ENCODE measurements at places on chromosomes 6 and 20.

- DNase-seq: no peak
- peaks cover 5% of the 10 kb centered on the region for H3K36me3 ChIP-seq
- H3K27ac ChIP-seq: no peak overlapping the region
Measured at GRCh38 chr20:34663213-34663943, 13.5 kb downstream of the PIGU start.

- peaks cover 18% of the 10 kb centered on the region for H3K4me1 ChIP-seq
- no peak for DNase-seq
- H3K27me3 ChIP-seq: no peaks in the 10 kb centered on the region
- H3K36me3 ChIP-seq: peaks cover 53% of the 10 kb centered on the region
- peak within 1 kb of the TSS; percentile 92 for H3K27ac ChIP-seq
Measured at GRCh38 chr6:31620586-31621319, at the start of gene PRRC2A. PRRC2A (plus strand) TSS chr6:31620715; CDS start chr6:31622790, 2,075 bp downstream.

DNA sequence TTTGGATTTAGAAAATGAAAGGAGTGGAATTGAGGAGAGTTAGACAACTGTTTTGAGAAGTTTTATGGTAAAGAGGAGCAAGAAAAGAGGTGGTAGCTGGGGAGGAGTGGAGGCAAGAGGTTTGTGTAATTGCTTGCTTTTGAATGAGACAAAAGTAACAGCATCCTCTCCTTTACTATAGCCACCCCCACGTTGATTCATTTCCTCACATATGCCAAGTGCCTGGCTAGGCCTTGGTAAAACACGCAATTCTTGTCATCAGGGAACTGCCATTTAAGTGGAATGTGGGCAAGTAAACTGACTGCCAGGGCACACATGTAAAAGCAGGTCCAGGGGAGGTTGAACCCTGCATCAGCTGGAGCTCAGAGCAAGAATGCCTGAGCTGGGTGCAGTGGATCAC is 4.1 kb downstream of the MTRES1 start:
- H3K27ac ChIP-seq: peak overlapping the region; percentile 19
- no peak for DNase-seq
- no peak overlapping the region for H3K4me3 ChIP-seq
- H3K4me1 ChIP-seq: peaks cover 34% of the 10 kb centered on the region

GRCh38 chr6:169899481-169900145 is 148.2 kb downstream of the ERMARD start:
- H3K4me3 ChIP-seq: no peak overlapping the region
- no peaks in the 10 kb centered on the region for H3K4me1 ChIP-seq
- no peak for DNase-seq

- no peaks in the 10 kb centered on the region for H3K27me3 ChIP-seq
- no peak overlapping the region for H3K27ac ChIP-seq
- no peaks in the 10 kb centered on the region for H3K4me1 ChIP-seq
Measured at GRCh38 chr6:81455641-81456040, 296.8 kb downstream of the TENT5A start.

DNA sequence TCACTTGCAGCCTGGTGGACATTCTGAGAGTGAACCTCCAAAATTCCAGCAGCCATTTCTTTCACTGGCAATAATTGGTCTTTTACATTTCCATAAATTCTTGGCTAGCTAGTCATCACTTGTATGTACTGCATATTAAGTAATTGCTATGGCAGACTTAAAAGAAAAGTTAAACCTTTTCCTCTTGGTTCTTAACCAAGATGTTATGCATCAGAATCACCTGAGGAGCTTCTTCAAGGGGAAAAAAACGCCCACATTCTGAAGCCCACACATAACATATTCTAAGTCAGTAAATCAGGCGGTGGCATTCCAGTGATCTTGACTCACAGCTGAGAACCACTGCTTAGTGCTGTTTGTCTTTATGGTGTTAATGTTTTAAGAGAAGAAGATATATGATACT is 37.0 kb downstream of the CDC40 start:
- DNase-seq: no peak
- H3K4me3 ChIP-seq: no peak overlapping the region
- H3K27me3 ChIP-seq: no peaks in the 10 kb centered on the region
- H3K36me3 ChIP-seq: peaks cover 74% of the 10 kb centered on the region
- H3K27ac ChIP-seq: peak overlapping the region; percentile 25

- H3K27me3 ChIP-seq: no peaks in the 10 kb centered on the region
- peaks cover 59% of the 10 kb centered on the region for H3K4me1 ChIP-seq
- DNase-seq: peak; percentile 16
- peak overlapping the region; percentile 82 for H3K4me3 ChIP-seq
Measured at GRCh38 chr6:136761227-136761922, 30.9 kb downstream of the MAP3K5 start.

DNA sequence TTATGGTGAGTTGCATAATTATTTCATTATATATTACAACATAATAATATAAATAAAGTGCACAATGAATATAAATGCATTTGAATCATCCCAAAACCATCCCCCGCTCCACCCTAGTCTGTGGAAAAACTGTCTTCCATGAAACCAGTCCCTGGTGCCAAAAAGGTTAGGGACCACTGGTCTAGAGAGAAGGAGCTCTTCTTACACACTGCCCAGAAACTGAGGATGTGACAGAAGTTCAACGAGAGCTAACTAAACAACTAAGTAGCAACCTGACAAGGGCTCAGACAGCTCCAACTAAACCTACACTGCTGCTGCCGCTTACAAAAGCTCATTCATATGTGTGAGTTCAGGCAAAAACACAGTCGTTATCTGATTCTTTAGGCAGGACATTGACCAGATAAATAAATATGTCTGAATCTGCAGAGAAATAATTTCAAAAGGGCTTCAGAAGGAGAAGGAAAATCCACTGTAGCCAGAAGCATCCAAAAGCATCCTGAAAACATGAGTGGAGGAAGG is 125.9 kb downstream of the ATXN1 start:
- H3K27me3 ChIP-seq: no peaks in the 10 kb centered on the region
- no peak overlapping the region for H3K4me3 ChIP-seq
- H3K36me3 ChIP-seq: peaks cover 11% of the 10 kb centered on the region
- peak overlapping the region; percentile 28 for H3K27ac ChIP-seq

DNA sequence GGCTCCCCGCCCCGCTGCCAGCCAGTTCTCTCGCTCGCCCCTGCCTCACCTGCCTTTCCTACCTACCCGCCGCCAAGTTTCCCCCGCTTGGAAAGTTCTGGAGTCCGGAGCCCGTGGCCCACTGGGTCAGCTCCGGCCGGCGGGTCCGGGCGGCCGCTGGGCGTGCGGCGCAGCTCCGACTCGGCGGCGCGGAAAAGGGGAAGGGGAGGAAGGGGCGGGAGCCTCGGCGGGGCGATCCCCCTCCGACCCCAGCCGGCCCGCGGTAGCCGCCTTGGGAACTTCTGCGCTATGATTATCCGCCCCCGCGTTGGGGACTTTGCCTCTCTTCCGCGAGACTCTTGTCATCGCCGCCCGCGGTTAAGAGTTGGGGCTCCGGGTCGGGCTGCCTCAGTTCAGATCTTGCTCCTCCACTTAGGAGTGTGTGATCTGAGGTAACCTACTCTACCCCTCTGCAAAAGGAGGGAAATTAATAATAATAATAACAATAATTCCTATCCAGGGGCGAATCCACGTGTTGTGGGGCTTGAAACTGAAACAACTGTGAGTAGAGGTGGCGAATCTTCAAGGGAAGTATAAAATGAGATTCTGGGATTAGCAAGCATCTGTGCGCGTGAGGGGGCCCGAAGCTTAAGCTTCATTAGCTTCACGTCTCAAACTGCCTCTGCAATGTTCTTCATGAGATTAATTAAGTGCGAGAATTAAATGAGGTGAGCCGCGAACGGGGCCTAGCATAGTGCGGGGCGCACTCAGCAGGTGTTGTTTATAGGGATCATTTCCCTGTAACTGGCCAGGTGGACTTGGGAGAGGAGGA is 30.8 kb downstream of the SF3B5 start:
- peak; percentile 33 for DNase-seq
- peaks cover 19% of the 10 kb centered on the region for H3K36me3 ChIP-seq
- peak overlapping the region; percentile 92 for H3K4me3 ChIP-seq
- peak overlapping the region; percentile 90 for H3K27ac ChIP-seq
- peaks cover 23% of the 10 kb centered on the region for H3K4me1 ChIP-seq

DNA sequence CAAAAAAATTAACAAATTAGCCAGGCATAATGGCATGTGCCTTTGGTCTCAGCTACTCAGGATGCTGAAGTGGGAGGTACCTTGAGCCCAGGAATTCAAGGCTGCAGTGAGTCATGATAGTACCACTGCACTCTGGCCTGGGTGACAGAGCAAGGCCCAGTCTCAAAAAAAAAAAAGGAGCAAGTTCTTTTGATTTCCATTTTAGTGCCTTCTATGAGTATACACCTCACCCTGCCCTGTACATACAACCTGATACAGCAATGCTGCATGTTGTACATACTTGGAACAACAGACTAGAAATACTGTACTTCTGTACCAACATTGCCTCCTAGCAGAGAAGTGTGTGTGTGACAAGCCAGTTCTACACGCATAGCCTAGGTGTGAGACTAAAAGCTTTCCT is 97.3 kb upstream of the CARMIL1 start:
- no peaks in the 10 kb centered on the region for H3K36me3 ChIP-seq
- DNase-seq: no peak
- H3K4me1 ChIP-seq: no peaks in the 10 kb centered on the region
- H3K4me3 ChIP-seq: no peak overlapping the region

DNA sequence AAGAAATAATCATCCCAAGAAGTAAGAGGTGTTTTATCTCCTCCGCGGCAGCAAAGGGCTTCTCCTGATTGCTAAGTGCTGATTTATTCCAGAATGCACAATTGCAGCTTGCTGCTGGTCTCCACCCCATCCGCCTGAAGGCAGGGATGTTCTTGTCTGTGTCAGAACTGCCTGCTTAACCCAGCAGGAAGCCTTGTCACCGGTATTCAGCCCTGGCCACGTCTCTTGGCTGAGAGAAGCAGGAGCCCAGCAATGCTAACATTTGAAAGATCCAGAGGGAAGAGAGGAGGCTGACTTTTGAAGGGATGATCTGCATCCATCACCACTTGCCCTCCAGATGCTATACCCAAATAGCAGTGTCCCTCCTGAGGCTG is 4.2 kb downstream of the SCML4 start:
- H3K4me3 ChIP-seq: peak overlapping the region; percentile 93
- peak; percentile 18 for DNase-seq
- no peaks in the 10 kb centered on the region for H3K27me3 ChIP-seq
- peaks cover 77% of the 10 kb centered on the region for H3K4me1 ChIP-seq

- peak overlapping the region; percentile 46 for H3K4me3 ChIP-seq
- DNase-seq: no peak
- H3K27ac ChIP-seq: no peak overlapping the region
- H3K4me1 ChIP-seq: peaks cover 16% of the 10 kb centered on the region
Measured at GRCh38 chr6:28212510-28213212, 12.4 kb upstream of the ZSCAN9 start.

DNA sequence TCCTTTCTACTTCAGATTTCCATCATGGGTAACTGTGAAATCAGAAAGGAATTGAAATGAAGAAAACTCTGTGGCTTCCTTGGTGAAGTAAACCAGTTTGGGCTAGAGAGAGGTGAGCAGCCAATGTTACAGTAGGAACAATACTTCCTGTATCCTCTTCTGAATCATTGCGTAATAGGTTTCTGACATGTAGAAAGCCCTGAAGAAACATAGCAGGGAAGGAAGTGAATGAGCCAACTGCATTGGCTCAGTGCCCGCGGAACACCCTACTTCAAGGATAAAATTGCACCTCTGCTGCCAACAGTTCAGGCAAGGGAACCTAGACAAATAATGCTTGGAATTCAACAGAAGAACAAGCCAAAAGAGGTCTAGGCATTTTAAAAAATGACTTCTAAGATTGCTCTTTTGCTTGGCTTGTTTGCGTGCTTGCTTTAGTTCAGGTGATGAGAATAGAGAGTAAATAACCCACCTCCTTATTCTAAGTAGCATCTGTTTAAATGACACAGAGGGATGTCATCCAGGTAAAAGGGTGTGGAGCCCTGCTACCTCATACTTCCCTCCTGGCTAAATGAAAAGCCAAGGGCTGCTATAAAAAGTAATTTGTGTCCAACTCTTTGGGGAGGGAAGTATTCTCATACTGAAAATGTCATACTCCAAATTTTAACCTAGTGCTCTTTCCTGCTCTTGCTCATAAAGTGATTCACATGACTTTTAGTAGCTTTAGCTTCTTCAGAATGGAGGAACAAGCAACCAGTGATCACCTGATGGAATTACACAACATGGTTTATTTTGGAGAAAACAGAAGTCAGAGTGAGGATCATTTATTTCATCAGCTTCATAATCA is 30.0 kb upstream of the AKIRIN2 start:
- H3K27ac ChIP-seq: peak overlapping the region; percentile 89
- no peaks in the 10 kb centered on the region for H3K27me3 ChIP-seq
- H3K36me3 ChIP-seq: peaks cover 3% of the 10 kb centered on the region

GRCh38 chr6:17450832-17451231 is 57.4 kb downstream of the CAP2 start:
- H3K4me1 ChIP-seq: no peaks in the 10 kb centered on the region
- no peak for DNase-seq
- H3K4me3 ChIP-seq: no peak overlapping the region
- no peaks in the 10 kb centered on the region for H3K36me3 ChIP-seq

GRCh38 chr6:21225912-21226311 is 367.6 kb upstream of the SOX4 start:
- H3K36me3 ChIP-seq: peaks cover 5% of the 10 kb centered on the region
- H3K27me3 ChIP-seq: no peaks in the 10 kb centered on the region
- H3K27ac ChIP-seq: no peak overlapping the region

GRCh38 chr6:165776691-165777090 is 113.7 kb upstream of the PDE10A start:
- DNase-seq: no peak
- no peaks in the 10 kb centered on the region for H3K36me3 ChIP-seq
- no peaks in the 10 kb centered on the region for H3K4me1 ChIP-seq
- no peak overlapping the region for H3K27ac ChIP-seq
- no peak overlapping the region for H3K4me3 ChIP-seq
- peaks cover 18% of the 10 kb centered on the region for H3K27me3 ChIP-seq

GRCh38 chr20:63325021-63325471 is 32.1 kb downstream of the COL20A1 start:
- no peak for DNase-seq
- peaks cover 19% of the 10 kb centered on the region for H3K27me3 ChIP-seq
- H3K36me3 ChIP-seq: peaks cover 3% of the 10 kb centered on the region
- peaks cover 10% of the 10 kb centered on the region for H3K4me1 ChIP-seq

DNA sequence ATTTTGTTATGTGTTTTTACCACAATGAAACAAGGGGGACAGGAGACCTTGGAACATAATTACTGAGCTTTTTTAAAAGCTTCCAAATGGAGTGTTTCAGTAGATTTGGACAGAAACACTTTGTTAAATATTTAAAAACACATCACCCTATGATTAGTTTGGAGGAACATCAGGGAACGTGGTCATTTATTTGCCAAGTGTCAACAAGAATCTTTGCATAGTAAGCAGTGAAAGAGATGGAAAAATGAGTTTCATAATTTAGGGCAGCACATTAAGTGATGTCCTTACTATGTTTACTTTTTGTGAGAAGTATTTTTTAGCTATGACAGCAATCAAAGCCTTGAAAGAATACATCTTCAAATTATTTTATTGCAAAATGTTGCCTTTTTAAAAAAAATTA is 82.6 kb downstream of the PROKR2 start:
- H3K4me3 ChIP-seq: no peak overlapping the region
- H3K4me1 ChIP-seq: no peaks in the 10 kb centered on the region
- H3K27ac ChIP-seq: no peak overlapping the region
- peaks cover 4% of the 10 kb centered on the region for H3K36me3 ChIP-seq
- no peak for DNase-seq
